ENCODE measurements at places on chromosomes 2 and 18.

- DNase-seq, result peak; percentile 98
These were observed at the start of gene CREB1 for GRCh38 chr2:207529330-207530159. Gene CREB1 (plus strand): TSS chr2:207529962. CDS start chr2:207555636, 25,674 bp downstream.

GRCh38 chr2:110100480-110100879, 15.1 kb downstream of the MALL start:
- peak; percentile 42 for DNase-seq

- no peak for DNase-seq
These were observed 53.5 kb downstream of the DARS1 start for GRCh38 chr2:135931776-135932443.

DNA sequence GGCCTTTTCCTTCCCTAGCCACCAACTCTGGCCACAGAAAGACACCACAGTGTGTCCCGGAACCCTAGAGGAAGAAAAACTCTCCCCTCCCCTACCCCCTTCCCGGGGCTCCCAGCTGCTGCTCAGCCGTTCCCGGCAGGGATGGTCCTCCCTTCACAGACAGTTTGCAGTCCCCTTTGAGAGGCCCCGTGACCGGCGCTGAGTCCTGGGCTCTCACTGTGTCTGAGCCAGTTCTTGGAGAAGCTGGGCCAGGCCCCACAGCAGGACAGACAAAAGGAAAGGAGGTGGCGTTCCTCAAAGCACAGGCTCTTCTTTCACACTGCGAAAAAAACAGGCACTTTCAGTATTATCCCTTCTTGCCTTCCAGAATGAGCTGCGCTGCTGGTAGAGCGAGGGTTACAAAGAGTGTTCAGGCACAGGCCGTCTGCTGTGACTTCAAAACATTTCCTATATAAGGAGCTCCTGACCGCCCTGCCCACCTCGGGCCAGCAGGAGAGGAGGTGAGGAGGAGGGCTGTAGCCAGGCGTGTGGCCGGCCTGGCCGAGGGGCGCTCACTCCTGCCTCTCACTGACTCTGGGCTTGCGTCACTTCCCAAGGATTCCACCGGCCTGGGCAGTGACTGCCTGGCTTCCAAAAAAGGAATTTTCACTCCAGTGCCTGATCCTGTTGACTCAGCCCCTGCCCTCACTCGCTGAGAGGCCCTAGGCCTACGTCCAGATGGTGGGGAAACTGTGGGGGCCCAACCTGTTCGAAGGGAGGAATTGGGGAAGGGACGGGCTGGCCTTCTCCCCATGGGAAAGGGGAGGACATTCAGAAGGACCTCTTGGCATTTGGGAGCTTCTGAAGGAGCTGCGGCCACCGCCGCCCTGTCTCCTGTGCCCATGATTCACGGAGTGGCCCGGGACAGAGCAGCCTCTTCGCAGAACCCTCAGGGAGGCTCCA, 24.9 kb downstream of the CIDEA start:
- DNase-seq, result peak; percentile 42

GRCh38 chr2:152548996-152549395, 168.3 kb downstream of the PRPF40A start:
- no peak for DNase-seq

DNA sequence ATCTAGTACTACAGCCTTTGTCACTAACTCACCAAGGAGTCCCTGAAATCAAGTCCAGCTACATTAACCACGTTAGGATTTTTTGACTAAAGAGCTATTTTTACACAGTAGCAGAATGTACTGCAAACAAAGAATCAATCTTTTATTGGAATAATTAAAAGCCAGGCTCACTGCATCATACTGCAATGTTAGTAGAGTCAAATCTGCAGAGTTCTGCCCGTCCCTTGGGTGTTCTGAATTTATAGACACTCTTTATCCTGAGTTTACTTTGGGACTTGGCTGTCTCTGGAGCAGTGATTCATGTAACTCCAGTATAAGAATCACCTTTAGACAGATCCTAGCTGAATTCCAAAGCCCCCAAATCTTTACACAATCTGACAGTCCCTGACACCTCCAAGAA, 127.9 kb upstream of the THSD7B start:
- DNase-seq, result no peak

DNA sequence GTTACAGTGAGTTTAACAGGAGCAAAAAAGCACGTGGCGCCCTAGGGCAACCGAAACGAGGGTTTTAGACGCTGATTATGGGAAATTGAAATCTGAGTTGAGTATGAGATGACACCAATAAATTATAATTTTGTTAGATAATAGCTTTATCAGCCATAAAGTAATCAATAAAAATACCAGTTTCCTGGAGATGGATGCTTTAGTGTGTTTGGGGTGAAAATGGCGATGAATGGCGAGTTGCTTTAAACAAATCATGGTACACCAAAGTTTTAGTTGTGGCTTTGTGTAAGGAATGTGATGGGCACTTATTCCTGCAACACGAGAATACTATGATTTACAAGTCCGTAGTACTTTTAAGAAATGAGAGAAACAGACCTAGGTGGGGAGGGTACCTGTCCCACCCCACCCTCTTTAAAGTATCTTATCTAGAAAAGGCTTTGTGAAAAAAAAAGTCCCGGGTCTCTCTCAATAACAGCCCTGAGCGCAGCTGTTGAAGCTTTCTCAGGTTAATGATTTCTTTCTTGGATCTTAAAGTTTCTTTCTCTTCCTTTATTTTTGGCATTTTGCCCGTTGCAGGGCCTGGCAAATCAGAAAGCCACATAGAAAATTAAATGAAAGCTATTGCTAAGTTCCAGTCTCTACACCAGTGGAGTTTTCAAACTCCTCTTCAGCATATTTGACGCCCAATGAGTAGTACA, 1.5 kb upstream of the RRM2 start:
- no peak for DNase-seq

DNA sequence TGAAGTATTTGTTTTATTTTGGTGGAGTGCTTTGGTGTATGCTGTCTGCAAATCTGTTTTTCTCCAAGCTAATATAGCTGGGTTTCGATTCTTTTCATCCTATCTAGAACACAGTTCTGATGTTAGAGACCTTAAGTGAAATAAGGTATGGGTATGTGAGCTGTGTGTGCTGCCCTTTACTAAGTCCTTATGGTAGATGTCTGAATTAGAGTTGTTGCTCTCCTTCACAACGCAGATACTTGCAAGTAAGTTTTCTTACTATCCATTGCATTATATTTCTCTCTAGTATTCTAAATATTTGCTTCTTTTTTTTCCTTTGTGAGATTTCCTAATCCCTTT, 38.6 kb downstream of the AGFG1 start:
- DNase-seq, result no peak

GRCh38 chr18:62118328-62118727, 68.5 kb downstream of the PIGN start:
- DNase-seq, result no peak

DNA sequence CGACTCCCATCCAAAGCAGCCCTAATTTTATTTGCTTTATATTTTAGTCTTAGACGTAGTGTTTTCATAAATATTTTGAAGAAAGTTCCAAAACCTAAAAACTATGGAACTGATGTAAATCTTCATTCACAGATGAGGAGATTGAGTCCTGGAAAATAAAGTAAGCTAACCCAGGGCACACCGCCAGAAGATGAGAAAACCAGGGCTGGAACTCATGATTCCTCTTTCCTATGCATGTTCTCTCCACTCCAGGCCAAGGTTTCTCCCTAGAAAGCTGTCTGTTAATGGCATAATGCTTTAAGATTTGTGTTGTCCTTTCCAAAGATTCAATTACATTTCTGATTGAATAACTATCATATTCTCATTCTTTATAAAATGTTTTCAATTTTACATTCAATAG, 78.4 kb upstream of the ZC3H15 start:
- DNase-seq, result no peak

GRCh38 chr2:10094271-10094814, 14.1 kb upstream of the CYS1 start:
- DNase-seq, result no peak

- no peak for DNase-seq
These were observed 146.5 kb upstream of the MGAT5 start for GRCh38 chr2:134107402-134107801.

DNA sequence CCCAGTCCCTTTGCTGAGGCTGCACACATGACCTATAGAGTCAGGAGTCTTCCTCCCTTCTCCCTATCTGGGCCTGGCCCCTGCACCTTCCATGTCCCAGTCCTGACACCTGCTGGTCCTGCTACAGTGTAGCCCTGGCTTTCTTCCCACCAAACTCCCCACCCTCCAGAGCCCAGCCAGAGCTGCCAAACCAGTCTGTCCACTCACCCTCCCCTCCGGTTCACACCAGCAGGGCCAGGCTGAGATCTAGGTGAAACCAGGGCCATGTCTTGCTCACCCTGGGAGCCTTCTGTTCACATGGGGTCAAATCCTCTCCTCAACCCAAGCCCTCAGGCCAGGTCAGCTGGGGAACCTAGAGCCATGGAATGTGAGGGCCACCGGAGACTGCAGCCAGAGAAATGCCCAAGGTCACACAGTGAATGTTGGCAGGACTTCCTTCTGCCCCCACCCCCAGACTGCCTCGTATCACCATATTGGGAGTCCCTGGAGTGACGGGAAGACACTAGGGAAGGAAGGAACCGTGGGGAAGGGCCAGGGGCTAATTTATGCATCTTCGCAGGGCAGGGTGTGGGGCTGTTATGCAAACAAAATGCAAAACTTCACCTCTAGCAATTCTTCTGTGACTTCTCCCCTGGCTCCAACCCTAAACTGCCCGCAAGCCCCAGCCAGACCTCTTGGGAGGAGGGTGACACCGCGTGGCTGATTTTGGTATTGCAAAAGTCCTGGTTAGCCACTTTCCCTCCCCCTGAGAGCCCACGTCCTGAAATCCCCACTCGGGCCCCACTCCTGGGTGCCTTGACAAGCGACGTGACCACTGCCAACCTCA, 14.6 kb downstream of the TNS1 start:
- DNase-seq, result peak; percentile 93
